B cell (primary cell): ENCODE measurements at places on chromosomes 2 and 18. TPM values are rescaled to one million over a fixed set of nuclear protein-coding genes. Genes with fewer than 3 reads are reported as not detected.

FAM228A gene
- total RNA-seq = 0.27 TPM in 1 of 2 replicates, not detected in the other

TXNDC2 gene
- 0.22 and 0.73 TPM in 2 replicates for total RNA-seq

IKZF2 gene
- total RNA-seq = 49.1 and 49.3 TPM in 2 replicates

GRCh38 chr18:59268721-59269562 is 4.3 kb downstream of the RAX start:
- H3K27ac ChIP-seq = no peak overlapping the region
- H3K4me3 ChIP-seq = no peak overlapping the region
- DNase-seq = peak; percentile 54
- no peaks in the 10 kb centered on the region for H3K36me3 ChIP-seq

- no peak overlapping the region for H3K27ac ChIP-seq
- H3K36me3 ChIP-seq = no peaks in the 10 kb centered on the region
- H3K27me3 ChIP-seq = no peaks in the 10 kb centered on the region
- no peak for DNase-seq
- no peaks in the 10 kb centered on the region for H3K4me1 ChIP-seq
Observed at GRCh38 chr2:188314314-188315054, 22.8 kb downstream of the GULP1 start.

NPPC gene
- total RNA-seq = 0.70 and 0.71 TPM in 2 replicates

GRCh38 chr18:38695559-38696280 is 1130.1 kb upstream of the CELF4 start:
- no peak for DNase-seq
- H3K27ac ChIP-seq = no peak overlapping the region
- H3K36me3 ChIP-seq = no peaks in the 10 kb centered on the region
- H3K4me1 ChIP-seq = no peaks in the 10 kb centered on the region
- H3K27me3 ChIP-seq = no peaks in the 10 kb centered on the region

GRCh38 chr2:125398738-125399524 is 1257.0 kb upstream of the GYPC start:
- H3K4me1 ChIP-seq = no peaks in the 10 kb centered on the region
- H3K27ac ChIP-seq = no peak overlapping the region
- H3K4me3 ChIP-seq = no peak overlapping the region
- no peaks in the 10 kb centered on the region for H3K36me3 ChIP-seq

- no peaks in the 10 kb centered on the region for H3K4me1 ChIP-seq
- DNase-seq = no peak
- no peak overlapping the region for H3K27ac ChIP-seq
- no peaks in the 10 kb centered on the region for H3K36me3 ChIP-seq
- no peak overlapping the region for H3K4me3 ChIP-seq
- no peaks in the 10 kb centered on the region for H3K27me3 ChIP-seq
Observed at GRCh38 chr2:124640221-124640750, 615.2 kb downstream of the CNTNAP5 start.

DNA sequence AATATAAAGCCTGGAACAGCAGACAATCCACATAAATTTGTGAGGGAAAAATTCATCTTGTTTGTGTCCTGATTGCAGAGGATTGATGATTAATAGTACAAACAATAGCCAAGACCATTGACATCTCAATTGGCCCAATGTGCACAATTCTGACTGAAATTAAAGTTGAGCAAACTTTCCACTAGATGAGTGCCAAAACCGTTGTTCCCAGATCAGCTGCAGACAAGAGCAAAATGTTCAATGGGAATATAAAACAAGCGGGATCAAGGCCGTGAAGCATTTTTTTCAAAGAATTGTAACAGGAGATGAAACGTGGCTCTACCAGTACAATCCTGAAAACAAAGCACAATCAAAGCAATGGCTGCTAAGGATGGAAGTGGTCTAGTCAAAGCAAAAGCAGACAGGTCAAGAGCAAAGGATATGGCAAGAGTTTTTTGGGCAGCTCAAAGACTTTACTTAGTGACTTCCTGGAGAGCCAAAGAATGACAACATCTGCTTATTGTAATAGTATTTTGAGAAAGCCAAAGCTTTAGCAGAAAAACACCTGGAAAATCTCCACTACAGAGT is 55.9 kb upstream of the KIF5C start:
- peaks cover under 1% of the 10 kb centered on the region for H3K4me1 ChIP-seq
- no peak for DNase-seq
- no peak overlapping the region for H3K4me3 ChIP-seq
- no peaks in the 10 kb centered on the region for H3K36me3 ChIP-seq
- no peak overlapping the region for H3K27ac ChIP-seq

SDC1 gene
- not detected in 2 replicates for total RNA-seq

DNA sequence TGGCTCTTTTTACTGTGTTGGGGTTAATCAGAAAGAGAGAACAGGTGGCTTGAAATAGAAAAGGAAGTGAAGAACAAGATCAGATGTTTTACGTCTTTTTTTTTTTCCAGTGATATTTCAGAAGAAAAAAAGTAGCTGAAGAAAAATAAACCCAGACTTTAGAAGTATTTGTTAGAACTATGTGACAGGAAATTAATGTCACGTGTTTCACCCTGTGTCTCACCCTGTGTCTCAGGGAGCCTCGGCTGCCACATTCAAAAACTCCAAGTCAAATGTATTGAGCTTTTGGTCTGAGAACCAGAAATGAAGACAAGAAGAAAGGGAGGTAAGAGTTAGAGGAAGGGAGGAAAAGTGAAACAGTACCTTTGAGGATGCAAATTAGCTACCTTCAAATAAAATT is 38.0 kb downstream of the AKAIN1 start:
- no peaks in the 10 kb centered on the region for H3K4me1 ChIP-seq
- no peak overlapping the region for H3K27ac ChIP-seq
- H3K27me3 ChIP-seq = no peaks in the 10 kb centered on the region
